ENCODE measurements at places on chromosomes 1 and 21. TPM values are rescaled to one million over a fixed set of nuclear protein-coding genes. Genes with fewer than 3 reads are reported as not detected.

Gene BSND
- not detected for total RNA-seq

Gene MTARC2
- total RNA-seq: not detected

DNA sequence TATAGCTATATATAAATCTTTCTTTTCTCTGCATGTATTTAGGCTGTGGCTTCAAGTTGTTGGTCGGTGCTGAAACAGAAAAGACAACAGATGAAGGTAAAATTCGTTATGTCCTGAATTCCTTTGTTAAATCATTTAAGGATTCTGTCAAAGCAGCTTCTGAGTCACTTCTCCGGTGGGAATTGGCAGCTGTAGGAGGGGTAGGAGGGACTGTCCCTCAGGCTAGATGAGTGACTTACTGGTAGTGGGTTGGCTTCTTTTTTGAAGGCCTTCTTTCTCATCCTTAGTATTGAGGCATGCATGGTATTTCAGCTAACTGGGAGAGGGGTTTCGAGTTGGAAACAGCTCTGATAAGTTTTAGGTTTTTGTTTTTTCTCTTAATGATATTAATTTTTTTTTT, 22.1 kb upstream of the NEXN start:
- no peak for DNase-seq

Gene MAGI3
- 3.7 TPM for total RNA-seq

Gene SLC30A1
- total RNA-seq: 9.0 TPM

- no peak for DNase-seq
Measured at GRCh38 chr1:188062456-188062855, 1233.7 kb downstream of the PLA2G4A start.

DNA sequence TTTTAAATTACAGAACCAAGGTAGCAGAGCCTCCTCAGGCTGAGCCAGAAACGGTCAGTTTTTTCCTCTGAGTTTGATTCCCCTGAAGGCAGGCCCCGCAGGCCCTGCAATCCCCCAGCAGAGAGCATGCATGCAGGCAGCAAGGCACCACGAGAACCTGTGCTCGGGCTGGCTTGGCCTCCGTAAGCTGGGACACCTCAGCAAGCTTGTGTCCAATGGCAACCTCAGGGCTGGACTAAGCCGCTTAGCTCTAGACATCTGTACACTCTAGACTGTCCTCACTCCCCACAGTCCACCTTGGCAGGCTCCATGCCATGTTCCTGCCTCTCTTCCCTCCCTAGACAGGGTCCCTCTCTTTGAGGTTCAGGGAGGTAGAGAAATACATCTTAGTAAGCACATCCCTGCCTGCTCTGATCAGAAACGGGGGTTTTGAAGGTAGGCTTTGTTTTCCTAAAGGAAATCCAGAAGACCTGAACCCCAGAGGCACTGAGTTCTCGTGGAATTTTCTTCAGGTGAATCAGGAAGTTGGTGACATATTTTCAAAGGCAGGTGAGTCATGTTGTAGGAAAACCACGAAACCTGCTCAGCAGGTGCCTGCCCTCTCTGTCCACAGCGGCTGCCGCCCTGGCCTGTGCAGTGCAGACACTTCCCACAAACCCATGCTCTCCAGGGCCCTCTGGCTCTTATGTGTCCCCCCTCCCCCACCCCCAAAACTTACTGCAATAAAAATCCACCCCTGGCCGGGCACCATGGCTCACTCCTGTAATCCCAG, 7.0 kb downstream of the TMEM63A start:
- DNase-seq: no peak

DNA sequence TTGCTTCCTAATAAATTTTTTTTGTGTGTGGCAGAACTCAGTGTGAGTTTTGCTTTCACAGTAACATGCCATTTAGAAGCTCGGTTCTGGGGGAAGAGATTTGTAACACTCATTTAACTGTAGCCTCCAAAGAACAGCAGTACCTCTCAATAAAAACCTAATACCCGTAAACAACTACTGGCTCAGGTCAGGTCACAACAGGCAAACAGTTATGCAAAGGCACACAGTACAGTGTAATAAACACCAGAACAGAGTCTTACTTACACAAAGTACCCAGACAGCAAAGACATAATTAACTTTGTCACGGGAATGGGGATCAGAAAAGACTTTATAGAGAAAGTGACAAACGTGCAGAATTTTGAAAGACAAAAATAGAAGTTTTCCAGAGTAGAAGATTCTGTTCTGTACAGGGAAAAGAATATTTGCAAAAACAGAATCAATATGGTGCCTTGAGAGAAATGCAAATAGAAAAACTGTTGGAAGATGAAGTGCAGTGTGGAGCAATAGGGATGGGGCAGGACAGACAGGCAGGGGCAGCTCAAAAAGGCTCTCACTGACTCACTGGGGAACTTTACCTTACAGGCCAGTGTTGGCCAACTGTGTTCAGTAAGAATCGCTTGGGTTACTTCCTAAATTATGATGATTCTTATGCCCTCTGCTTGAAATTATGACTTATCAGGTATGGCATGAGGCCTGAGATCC, 38.8 kb downstream of the EGLN1 start:
- DNase-seq: no peak

Gene CASQ1
- not detected for total RNA-seq

- DNase-seq: no peak
Measured at GRCh38 chr1:45674478-45674877, 11.9 kb downstream of the GPBP1L1 start.

- no peak for DNase-seq
Measured at GRCh38 chr1:67335411-67335810, 27.7 kb downstream of the IL12RB2 start.

- DNase-seq: no peak
Measured at GRCh38 chr21:41874611-41875010, 4.5 kb downstream of the PRDM15 start.

DNA sequence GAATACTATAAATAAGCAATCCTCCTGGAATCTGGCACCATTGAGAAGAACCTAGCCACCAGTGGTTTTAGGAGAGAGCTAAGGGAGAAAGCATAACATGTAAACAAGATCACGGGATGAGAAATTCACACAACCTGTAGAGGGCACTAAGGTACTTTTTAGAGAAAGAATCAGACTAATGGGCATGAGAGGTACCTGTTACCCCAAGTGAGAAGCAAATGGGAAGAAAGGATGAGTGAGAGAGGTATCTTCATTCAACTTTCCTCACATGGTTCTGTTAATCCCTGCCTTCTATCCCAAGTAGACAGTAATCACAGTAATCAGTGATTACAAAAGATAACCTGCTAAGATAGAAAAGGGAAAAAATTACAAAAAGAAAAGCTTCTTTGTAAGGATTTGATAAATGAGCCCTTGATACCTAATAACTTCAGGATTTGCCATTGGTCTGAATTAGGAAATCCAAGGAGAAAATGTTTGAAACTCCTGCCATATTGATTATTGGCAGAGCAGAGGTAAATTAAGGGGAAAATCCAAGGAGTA, 251.1 kb upstream of the ADGRL2 start:
- no peak for DNase-seq

DNA sequence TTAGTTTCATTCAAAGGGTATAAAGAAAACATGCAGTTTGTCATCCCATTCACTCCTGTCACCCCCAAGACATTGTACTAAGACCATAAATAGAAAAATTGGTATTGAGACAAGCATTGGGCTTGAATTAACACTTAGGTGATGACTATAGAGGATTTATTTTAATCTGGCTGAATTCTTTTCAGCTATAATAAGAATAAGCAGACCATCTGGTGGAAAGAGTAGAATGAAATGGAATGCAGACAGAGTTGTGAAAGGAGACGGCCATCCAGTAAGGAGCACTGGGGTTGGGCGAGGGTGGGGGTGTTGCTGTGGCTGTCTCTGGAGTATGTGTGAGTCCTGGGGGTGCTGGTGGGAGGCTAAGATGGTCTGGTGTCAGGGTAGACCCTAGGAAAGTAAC, 125.0 kb upstream of the IVNS1ABP start:
- no peak for DNase-seq

DNA sequence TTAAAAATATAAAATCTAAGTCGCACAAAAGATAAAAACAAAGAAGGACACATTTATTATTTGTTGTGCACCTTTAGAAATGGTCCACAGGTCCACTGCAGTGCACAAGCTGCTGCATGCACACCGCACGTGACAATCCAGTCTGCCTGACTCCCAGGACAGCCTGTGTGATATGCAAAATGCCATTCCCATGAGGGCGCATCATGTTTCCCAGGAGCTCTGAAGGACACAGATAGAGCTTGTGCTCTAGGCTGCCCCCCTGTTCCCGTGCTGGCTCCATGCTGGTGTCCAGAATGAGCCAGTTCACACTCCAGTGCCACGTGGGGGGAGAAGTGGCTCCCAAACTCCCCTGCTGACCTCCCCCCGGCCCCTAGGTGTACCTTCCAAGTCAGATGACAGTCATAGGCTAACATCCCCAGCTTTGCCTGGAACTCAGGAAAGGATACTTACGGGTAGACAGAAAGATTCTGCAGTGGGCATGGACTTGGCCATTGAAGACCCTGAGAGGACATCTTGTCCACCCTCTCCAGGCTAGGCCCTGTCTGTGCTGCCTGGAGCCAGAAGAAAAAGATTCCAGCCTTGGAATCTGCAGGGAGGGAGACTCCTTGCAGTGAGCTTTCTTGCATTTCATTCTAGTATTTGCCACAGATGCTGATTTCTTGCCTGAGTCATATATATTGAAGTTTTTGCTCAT, 26.3 kb downstream of the RAB7B start:
- no peak for DNase-seq

DNA sequence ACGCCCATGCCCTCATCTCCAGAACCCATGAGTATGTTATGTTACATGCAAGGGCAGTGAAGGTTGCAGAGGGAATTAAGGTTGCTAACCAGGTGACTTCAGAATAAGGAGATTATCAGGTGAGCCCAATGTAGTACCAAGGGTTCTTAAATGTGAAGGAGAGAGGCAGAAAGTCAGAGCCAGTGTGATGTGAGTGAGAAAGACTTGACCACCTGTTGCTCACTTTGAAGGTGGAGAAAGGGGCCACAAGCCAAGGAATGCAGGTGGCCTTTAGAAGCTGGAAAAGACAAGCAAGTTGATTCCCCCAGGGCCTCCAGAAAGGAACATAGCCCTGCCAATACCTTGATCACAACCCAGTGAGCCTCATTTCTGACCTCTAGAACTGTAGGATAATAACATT, 84.7 kb upstream of the CLDN14 start:
- DNase-seq: no peak

GRCh38 chr1:34265396-34265795, 88.7 kb downstream of the C1orf94 start:
- DNase-seq: peak; percentile 8

Gene HES4
- total RNA-seq: 5.0 TPM

GRCh38 chr1:60847855-60848582, 234.3 kb upstream of the NFIA start:
- DNase-seq: no peak

- DNase-seq: no peak
Measured at GRCh38 chr1:191222206-191222605, 744.5 kb upstream of the BRINP3 start.

Gene SLC9C2
- not detected for total RNA-seq

Gene KCND3
- not detected for total RNA-seq

DNA sequence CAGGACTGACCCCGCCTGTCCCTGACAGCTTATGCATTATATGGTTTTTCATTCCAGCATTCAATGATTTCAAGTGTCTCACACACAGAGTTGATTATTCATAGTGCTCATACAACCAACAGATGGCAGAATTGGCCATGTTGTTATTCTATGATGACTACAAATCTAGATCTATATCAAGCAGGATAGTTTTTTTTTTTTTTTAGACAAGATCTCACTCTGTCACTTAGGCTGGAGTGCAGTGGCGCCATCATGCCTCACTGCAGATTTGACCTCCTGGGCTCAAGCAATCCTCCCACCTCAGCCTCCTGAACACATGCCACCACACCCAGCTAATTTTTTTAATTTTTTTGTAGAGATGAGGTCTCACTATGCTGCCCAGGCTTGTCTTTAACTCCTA, 40.1 kb upstream of the LRRC8D start:
- peak; percentile 68 for DNase-seq

Gene HRNR
- not detected for total RNA-seq

Gene LRP8
- 76.8 TPM for total RNA-seq

GRCh38 chr1:198922638-198923430, 284.0 kb downstream of the PTPRC start:
- DNase-seq: no peak

DNA sequence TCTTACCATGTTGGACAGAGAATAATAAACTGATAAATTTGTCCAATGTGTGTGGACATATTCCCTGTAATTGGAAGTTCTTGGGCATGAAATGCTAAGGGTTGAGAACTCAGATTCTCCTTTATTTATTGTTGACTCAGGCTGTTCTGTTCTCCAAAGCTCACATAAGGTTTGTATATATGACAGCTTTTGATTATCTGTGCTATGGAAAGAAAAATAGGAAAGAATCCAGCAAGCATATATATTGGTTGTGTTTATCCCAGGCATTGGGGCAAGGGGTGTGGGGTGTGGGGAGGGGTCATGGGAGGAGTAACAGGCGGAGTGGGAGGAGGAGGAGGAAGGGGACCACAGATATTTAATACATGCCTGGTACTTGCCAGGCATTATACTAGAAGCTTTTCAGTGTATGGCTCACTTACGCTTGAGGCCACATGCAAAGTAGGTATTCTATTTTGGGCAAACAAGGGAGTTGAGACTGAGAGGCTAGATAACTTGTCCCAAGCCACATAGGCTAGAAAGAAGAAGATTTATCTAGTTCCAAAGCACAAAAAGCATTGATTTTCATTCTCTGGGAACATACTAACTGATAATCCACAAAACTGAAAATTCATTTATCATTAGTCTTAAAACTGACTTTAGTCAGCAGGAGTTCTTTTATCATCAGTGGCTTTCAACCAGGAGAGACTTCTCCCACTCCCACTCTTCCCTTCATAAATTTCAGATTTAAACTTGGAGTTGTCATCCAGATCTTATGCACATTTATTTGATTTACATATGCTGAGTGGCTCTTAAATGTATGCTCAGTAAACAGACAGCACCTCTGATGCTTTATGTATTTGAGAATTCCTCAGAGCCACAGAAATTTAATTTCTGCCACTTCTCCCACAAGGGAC, 27.2 kb downstream of the NGF start:
- no peak for DNase-seq

Gene DNALI1
- total RNA-seq: not detected

Gene ANGPTL1
- total RNA-seq: not detected

Gene FBXO2
- 1.0 TPM for total RNA-seq

Gene CDK11A
- total RNA-seq: 68.3 TPM

GRCh38 chr1:226820941-226821718, 49.3 kb upstream of the PSEN2 start:
- no peak for DNase-seq

GRCh38 chr1:5265438-5266075, 611.1 kb downstream of the AJAP1 start:
- no peak for DNase-seq

- no peak for DNase-seq
Measured at GRCh38 chr1:39405358-39405757, 86.1 kb upstream of the BMP8A start.

DNA sequence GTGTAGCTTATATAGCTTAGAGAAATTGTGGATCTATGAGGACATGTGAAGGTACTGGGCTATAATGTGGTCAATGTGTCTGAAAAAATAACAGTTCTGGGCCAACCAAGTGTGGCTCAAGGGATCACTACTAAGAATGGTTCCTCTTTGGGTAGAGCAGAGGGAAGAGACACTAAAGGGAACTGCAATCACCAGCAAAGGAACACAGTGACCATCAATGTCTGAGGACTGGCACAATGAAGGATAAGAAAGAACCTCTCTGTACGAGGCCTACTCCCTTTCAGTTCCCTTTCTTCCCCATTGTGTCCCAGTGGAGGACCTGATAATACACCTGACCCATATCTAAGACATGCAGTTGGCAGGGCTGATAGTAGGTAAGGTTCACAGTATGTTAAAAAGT, 89.9 kb upstream of the JAK1 start:
- DNase-seq: no peak

- DNase-seq: no peak
Measured at GRCh38 chr1:54804471-54805132, 3.5 kb upstream of the TTC22 start.

All from activated CD4-positive, alpha-beta T cell treated with anti-CD3 and anti-CD28 coated beads, Interleukin-2, amount 10 ng/mL, durations not matched to agents 24 days and 14 days (primary cell).